ENCODE measurements at places on chromosomes 7 and 10.
A peak's percentile ranks its signal among the peaks of the same experiment; 100 is the strongest.

DNA sequence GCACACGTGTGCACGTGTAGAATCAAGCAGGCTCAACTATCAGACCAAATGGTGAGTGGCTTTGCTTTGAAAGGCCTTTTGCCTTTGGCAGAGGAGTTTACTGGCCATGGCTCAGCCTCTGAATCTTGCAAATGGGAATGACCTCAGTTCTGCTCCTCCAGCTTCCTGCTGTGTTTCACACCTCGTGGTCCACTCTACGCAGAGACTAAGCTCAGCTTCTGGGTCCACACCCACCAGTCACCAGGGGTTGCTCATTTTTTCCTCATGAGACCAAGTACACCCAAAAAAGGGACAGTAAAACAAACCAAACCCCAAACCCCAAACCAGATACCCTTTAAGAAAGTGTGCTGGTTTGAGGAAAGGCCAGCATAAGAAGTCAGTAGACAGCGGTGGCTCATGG, 236.4 kb downstream of the DNAJB6 start:
- DNase-seq, result no peak

DNA sequence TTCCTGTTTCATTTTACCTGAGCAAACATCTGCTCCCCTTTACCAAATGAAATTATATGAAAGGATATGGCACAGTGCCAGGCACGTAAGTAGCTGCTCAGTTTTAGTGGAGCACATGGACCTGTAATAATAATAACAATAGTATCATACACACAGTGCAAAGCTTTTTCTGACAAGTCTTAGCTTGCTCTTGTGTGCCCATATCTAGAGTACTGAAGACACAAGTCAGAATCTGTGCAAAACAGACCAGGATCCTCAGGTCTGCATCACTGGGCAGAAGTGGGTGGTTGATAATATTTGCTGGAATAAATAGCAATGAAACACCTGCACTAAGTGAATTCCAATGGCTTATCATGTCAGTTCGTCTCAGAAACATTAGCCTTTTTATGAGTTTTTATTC, 85.5 kb upstream of the DKK1 start:
- no peak for DNase-seq

- no peak for DNase-seq
Observed at GRCh38 chr7:133742709-133743538, 384.2 kb upstream of the LRGUK start.

DNA sequence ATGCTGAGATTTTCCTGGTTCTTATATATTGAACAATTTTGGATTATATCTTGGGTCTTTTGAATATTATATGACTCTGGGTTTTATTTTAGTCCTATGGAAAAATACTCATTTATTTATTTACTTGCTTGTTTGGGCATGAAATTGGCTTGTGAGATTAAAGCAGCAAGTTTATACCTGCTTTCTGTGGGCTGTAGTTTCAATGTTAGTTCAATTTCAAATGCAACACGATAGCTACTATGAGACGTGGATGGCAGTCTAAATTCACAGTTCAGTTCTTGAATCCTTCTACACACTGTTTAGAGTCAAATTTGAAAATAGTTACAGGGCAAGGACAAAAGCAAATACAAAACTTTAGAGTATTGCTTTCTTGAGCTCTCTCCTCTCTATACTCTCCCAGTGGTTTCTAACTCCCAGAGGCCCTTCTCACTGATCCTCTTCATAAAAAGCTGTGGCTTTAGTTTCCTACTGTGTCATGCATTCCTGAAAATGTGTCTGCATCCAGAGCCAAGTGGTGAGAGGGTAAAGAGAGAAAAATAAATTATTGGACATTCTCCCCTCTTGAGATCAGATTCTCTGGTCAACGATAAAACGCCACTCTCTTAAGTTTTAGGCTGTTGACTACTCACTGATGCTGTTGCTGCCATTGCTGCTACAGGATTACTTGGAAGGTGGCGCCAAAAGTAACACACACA, 34.4 kb downstream of the POLR1F start:
- no peak for DNase-seq

GRCh38 chr10:62153191-62153590, 115.5 kb downstream of the RTKN2 start:
- no peak for DNase-seq

- no peak for DNase-seq
Observed at GRCh38 chr10:8296090-8296733, 241.7 kb downstream of the GATA3 start.

DNA sequence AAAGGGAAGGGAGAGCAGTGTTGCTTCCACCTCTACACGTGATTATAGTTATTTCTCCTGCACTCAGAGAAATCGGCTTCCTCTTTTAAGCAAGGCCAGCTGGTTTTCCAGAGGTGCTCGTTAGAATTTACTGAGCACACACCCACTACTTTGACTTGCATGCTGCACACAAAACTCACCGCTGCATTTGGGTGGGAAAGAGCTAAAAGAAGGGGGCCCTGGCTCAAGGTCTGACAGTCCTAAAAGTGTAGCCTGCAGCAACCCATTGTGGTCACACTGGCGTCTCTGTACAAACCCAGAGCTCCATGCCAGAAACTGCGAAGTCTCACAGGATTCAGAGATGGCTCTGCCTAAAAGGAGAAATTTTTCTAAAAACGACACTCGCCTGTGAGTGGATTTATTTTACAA, 133.7 kb downstream of the SLC25A13 start:
- no peak for DNase-seq

- DNase-seq, result no peak
Observed at GRCh38 chr10:21379143-21379542, 146.3 kb downstream of the SKIDA1 start.

DNA sequence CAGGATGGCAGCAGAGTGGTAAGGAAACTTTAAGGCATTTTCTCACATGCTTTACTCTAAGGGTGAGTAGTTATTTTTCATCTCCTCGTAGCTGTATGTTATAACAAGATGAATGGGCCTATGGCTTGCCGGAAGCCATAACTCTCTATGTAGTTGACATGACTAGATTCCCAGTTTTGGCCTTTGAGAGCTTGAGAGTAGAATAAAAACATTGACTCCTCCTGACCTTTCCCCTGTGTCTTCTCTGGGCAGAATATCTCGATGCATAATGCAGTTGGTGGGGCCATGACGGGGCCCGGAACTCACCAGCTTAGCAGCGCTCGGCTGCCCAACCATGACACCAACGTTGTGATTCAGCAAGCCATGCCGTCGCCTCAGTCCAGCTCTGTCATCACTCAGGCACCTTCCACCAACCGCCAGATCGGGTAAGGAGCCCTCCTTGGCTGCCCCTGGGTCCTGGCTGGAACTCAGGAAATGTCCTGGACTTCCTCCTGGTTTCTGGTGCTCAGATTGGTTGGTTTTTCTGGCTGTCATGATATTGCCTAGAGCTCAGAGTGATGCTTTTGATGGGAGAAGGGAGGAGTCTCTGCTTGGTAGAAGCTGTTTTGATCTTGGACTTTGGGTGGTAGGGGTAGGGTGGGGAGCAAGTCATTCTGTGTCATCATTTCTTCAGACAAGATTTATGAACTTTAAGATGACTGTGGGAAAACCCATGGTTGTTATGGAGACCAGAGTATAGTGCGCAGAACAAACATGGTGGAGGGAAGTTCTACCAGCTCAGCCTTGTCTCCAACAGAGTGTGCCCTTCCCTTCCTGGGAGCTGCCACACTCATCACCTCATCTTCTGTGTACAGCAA, 158.0 kb downstream of the CREB5 start:
- DNase-seq, result no peak

- DNase-seq, result no peak
Observed at GRCh38 chr7:127667017-127667670, 15.2 kb downstream of the SND1 start.

DNA sequence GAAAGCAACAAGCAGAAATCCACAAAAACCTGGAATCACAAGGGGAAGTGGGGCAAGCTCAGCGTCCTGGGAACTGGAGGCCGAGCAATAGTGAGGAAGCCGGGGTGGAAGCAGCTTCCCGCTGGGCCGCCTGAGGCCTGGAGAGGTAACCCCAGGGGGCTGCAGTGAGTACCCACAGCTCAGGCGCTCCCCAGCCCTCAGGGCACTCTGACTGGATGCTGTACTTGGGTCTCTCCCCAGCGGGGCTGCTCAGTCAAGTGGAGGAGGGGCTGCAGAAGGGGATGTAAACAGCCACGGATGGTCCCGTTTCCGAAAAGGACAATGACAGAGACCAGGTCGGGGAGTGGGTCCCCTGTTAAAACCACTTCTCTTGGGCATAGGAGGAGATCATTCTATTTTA, 50.3 kb downstream of the SLIT1 start:
- no peak for DNase-seq

GRCh38 chr10:6036861-6037321, 25.3 kb downstream of the IL2RA start:
- peak; percentile 56 for DNase-seq

DNA sequence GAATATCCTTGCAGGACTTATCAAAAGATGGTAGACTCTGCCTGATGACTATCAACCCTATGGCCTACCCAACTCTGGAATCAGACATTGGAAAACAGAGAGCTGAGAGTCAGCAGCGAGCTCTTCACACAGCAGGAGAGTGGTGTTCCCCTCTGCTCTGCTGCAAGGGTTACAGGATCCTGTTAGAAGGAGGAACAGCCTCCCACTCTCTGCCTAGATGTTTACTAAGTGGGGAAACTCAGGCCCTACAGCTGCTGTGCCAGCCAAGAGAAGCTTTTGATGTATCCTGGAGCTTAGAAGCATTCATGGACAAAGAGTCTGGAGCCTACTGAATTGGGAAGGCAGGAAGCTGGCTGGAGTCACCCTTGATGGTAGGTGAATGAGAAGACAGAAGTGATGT, 104.6 kb downstream of the ABLIM1 start:
- DNase-seq, result no peak

- no peak for DNase-seq
Observed at GRCh38 chr7:125491137-125491536, 561.5 kb upstream of the POT1 start.

- no peak for DNase-seq
Observed at GRCh38 chr10:124625831-124626238, 118.3 kb downstream of the FAM53B start.

- DNase-seq, result no peak
Observed at GRCh38 chr10:101650863-101651262, 44.1 kb downstream of the FBXW4 start.

DNA sequence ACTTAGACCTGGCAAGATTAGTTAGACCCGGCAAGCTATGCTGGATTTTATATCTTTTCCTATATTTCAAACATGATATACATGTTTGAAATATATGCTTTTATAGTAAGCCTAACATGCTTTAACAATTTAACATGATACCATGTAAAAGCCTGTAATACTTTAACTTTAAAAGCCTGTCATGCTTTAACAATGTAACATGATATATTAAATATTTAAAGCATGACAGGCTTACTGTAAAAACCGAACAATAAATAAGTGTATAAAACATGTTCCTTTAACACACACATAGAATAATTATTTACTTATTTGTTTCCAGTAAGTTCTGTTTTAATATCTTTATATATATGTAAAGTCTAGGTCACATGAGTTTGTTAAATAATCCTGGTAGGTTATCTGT, 65.4 kb downstream of the SLC25A40 start:
- no peak for DNase-seq

DNA sequence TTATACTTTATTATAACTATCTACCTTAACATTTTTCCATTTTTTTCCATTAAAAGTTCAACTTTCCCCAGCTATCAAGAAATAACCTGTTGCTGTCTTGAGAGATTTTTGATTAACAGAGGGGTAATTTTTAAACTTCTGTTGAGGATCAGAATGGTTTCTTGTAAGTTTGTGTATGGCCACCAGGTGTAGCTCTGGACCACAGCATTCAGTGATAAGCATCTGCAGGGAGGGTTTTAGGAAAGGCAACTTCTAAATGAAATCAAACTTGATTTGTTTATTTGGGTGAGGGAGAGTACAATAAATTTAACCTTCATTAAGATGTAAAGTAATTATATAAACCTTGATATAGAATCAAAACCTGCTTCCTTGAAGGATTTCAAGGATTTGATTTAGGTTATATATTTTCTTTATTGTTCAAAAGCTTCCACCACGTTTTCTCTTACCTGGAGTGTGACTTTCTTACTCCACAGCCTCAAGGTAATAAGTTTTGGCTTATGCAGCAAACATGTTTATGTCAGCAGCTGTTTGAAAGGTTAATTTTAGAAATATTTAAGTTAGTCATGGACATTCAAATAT, 153.3 kb downstream of the STK31 start:
- no peak for DNase-seq

DNA sequence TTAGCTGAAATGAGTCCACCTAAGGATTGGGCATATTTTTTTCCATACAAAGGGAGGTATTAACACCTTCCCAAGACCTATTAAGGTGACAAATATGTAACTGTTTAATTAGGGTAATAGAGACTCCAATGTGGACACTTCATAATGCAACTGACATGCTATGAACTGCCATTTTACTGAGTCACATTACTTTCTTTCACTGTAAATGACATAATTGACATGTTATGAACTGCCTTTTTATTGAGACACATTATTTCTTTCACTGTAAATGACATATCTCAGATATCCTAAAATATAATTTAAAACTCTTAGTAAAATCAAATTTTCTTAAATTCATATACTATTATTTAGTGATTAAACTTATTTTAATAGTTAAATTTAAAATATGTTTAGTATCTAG, 528.8 kb upstream of the PCDH15 start:
- DNase-seq, result no peak

- no peak for DNase-seq
Observed at GRCh38 chr7:151377406-151377805, 32.4 kb downstream of the WDR86 start.

GRCh38 chr7:30740417-30741181, 11.3 kb upstream of the INMT start:
- peak; percentile 92 for DNase-seq

GRCh38 chr7:141534757-141535737, 16.2 kb upstream of the AGK start:
- no peak for DNase-seq

- no peak for DNase-seq
Observed at GRCh38 chr7:137354396-137354795, 10.9 kb upstream of the PTN start.

GRCh38 chr10:72470666-72471065, 115.9 kb upstream of the DNAJB12 start:
- no peak for DNase-seq

GRCh38 chr7:106425017-106425719, 140.4 kb upstream of the NAMPT start:
- peak; percentile 77 for DNase-seq

GRCh38 chr10:51272555-51272954, 198.3 kb downstream of the PRKG1 start:
- DNase-seq, result no peak

GRCh38 chr7:100799037-100799896, 28.1 kb downstream of the EPHB4 start:
- peak; percentile 75 for DNase-seq
